ENCODE measurements at places on chromosomes 7 and 10.

DNA sequence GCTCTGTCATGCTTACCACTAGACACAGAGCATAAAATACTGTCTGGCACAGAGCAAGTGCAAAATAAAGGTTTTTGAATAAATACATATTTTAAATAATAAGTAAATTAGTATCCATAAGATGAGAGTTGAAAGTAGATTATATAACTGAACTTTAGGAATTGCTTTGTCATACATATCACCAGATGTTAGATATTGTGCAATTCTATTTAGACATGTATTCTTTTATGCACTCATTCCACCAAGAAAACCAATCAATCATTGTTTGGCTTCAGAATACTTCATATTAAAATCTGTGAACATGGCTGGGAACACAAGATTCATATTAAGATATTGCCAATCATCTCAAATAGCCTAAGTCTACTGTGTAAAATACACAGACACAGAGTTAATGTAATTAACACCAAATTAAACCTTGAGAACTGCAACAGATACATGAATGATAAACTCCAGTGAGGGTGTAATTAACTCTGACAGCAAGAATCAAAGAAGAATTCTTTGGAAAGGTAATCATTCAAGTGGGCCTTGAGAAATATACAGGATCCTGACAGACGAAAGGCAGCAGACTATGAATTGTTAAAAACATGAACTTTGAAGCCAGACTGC is 201.0 kb upstream of the PTN start:
- DNase-seq = no peak

- no peak for DNase-seq
Observed at GRCh38 chr10:33772370-33773252, 438.1 kb upstream of the NRP1 start.

DNA sequence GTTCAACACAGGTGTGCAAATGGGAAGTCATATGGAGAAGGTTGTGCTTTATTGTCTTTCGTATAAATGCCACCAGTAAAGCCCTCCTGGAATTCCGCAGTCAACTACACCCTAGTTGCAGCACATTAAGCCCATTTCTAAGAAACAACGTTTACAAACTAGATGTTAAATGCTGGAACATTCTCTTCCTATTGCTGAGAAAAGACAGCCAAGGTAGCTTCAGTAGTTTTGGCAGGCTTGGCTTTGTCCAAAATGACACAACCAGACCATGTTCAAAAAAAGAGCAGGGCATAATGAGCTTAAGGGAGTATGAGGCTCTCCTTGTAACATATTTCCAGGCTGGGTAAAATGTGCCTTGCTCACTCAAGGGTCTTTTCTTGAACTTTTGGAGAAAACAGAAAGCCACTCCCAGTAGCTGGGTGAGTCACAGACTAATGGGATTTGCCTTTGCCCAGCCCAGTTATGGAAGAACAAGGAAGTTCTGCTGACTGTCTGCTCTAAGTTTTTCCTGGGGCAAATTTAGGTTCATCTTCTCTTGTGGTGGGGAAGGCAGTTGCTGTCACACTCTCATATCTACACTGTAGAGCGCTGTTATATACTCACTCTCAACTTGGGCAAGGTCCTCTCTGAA is 238.7 kb downstream of the PLXNA4 start:
- no peak for DNase-seq

DNA sequence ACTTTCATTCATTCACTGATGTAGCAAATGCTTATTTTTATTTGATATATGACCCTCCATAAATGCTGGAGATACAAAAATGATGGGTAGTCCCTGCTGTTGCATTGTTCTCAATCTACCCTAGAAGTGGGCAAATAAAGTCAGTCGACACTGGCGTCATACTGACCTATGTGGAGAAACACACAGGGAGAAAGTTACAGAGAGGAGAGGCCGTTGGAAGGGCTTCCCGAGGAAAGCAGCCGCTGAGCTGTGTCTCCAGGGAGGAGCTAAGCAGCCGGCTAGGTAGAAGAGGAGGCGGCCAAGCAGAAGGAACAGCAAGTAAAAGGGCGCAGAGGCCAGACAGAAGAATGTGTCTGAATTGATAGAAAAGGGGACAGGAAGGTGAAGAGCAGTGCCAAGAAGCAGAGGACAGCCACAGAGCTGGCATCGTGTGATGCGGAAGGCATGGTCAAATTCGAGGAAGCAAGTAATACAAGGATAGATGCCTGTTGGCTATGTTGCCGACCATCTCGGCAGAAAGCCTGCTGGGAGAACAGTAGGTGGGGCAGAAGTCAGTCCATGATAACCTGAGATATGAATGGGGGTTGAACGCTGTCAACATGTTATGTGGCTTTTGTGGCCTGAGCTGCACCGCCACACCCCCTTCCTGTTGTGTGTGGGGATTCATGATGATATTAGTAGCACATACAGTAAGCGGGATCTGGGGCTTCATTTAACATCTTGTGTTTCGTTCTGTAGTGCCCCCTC is 25.9 kb downstream of the ST8SIA6 start:
- DNase-seq = no peak

DNA sequence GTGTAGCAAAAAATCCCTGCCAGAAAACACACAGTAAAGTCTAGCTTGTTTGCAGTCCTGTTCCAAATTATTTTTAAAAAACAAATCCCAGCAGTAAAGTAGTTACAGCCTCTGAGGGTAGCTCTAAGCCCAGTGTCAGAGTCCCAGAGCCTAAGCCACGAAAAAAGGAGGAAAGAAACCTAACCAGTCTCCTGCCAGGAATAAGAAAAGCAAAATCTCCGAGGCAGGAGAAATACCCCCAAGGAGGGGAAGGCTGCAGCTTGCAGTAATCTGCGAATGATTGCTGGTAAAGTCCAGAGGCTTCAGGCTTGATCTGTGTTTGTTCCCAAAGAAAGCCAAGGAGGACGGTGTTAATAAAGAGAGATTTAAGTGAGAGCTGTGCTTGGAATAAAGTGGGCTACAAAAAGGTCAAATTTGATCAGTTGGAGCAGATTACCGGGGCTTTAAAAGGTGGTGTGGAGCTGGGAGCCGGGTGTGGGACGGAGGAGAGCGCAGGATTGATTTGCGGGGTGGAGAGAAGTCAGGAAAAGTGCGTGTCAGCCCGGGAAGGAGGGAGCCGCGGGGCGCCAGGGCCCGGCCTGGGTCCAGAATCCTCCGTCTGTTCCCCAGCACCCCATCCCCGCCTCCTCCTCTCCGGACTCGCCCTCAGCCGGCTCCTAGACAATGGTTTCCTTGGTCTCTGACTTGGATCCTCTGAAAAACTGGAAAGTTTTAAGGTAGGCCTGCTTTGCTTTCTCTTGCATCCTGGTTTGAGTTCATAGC is 219.4 kb upstream of the CELF2 start:
- DNase-seq = peak; percentile 60

DNA sequence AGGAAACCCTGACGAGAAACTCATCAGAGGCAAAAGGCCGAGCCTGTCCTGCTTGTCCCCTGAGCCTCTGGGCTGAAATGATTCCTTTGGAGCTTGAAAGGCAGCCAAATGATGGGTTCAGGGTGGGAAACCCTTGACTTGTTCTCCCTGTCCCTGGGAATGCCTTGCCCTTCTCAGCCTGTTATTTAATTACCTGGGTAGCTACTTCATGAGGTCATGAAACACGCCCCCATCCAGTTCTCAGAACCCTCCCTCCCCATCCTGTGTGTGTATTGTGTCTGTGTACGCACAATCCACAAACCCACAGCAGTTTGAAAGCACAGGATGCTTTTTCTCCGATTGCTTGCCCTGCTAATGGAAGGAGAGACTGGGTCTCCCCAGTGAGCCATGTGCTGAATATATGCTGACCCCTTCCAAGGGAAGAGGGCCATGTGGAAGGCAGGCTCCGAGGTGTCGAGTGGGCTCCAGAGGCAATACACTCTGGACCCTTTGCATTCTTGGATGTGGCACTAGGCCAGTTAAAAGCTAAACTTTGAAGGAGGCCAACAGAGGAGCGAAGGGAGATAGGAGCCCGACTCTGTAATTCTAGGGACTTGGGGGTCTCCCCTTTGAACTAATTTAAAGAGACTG is 10.6 kb downstream of the DUSP5 start:
- peak; percentile 38 for DNase-seq

GRCh38 chr10:76874176-76874575 is 763.4 kb downstream of the KCNMA1 start:
- no peak for DNase-seq

DNA sequence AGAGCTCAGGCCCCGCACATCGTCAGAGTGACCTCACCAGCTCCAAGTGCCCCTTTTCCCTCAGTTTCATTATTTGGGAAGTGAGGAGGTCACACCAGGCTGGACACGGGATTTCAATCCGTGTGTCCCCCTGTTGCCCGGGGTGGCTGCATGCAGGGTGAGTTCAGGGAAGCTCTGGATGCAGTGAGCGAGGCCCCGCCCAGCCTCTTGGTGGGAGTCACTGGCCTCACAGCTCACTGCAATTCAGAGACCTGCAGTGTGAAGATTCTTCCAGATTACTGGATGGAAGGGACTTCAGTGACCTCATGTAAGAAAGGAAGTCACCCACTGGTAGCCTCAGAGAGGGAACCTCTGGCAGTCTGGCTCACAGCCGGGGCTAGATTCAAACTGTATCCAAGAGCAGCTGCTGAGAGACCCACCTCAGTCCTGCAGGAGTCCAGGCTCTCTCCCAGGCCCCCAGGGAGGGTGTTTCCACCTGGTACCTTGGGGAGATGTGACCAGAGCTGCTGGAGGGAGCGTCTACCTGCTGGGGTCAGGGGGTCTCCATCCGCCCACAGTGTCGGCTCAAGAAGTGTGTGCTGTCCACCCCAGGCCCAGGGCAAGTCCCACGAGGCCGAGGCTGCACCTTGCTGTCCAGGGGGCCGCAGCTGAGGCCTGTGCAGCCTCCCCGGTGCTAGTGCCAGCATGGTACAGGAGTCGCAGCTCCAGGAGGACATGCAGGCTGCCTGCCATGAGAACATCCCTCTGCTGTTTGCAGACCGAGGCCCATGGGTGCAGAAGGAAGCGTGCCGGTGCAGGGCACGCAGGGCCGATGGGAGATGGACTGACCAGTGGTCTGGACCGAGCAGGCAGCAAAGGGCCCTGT is 54.4 kb downstream of the MGMT start:
- DNase-seq = no peak

GRCh38 chr10:14296065-14296709 is 34.5 kb downstream of the FRMD4A start:
- peak; percentile 12 for DNase-seq

GRCh38 chr10:70678757-70679489 is 6.6 kb downstream of the ADAMTS14 start:
- DNase-seq = no peak

DNA sequence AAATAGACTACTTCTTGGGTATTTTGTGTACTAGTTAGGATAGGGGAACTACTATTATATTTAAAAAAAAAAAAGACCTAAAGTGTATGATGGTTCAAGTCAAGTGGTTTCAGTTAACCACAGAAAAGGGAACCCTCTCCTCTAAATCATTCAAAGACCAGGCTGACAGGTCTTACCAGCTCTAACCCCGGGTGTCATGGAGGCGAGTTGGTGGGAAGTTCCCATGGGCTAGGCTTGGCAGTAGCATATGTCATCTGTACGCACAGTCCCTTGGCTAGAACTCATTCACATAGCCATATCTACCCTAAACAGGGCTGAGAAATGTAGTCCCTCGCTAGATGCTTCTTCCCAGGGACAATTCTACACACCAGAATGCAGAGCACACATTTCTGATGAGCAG is 37.7 kb upstream of the KCNMA1 start:
- no peak for DNase-seq

DNA sequence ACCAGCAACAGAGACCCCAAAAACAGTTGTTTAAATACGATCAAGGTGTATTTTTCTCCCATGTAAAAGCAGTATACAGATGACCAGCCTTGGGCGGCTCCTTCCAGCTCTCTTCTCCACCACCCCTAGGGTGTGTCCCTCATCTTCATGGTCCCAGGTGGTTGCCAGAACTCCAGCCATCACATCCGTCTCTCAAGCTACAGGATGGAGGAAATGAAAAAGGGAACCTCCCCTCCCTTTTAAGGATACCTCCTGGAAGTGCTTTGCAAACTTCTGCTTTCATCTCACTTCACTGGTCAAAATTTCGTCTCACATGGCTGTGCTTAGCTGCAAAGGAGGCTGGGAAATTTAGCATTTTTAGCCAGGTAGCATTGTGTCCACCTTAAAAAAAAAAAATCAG is 59.3 kb downstream of the C10orf105 start:
- no peak for DNase-seq

DNA sequence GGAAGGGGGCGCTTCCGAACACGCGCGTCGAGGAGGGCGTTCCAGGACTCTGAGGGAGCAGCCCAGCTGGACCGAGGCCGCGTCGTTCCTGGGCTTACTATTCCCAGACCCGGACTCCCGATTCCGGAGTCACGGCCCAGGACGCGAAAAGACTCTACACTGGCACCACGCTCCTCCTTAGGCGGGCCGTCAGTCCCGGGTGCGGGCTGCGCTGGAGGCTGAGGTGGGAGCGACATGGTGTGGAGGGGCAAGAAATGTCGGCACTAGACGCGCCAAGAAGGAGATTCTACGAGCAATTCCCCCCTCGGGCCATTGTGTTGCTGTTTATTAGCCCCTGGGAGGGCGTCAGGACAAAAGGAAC is 584 bp upstream of the RUNDC3B start:
- no peak for DNase-seq

GRCh38 chr7:73769481-73770001 is 529 bp downstream of the CLDN3 start:
- no peak for DNase-seq

- DNase-seq = no peak
Observed at GRCh38 chr10:132100091-132100481, 34.3 kb downstream of the JAKMIP3 start.

GRCh38 chr7:122847871-122848473 is 38.3 kb downstream of the CADPS2 start:
- DNase-seq = peak; percentile 30

DNA sequence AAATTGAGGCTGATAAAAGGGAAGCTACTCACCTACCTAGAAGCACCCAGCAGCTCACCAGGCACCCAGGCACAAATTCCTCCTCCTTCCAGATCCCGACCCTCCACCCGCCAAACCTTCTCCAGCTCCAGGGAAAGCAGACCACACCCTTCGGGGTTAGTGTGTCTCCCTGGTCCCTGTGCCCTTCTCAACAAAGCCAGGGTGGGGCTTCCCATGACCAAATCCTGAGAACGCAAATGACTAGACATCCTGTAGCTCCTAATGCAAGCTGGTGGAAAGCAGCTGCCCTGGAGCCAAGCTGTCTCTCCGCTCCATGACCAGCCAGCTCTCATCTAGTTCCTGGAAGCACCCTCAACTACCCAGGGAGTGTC is 4.4 kb downstream of the TBX20 start:
- no peak for DNase-seq

DNA sequence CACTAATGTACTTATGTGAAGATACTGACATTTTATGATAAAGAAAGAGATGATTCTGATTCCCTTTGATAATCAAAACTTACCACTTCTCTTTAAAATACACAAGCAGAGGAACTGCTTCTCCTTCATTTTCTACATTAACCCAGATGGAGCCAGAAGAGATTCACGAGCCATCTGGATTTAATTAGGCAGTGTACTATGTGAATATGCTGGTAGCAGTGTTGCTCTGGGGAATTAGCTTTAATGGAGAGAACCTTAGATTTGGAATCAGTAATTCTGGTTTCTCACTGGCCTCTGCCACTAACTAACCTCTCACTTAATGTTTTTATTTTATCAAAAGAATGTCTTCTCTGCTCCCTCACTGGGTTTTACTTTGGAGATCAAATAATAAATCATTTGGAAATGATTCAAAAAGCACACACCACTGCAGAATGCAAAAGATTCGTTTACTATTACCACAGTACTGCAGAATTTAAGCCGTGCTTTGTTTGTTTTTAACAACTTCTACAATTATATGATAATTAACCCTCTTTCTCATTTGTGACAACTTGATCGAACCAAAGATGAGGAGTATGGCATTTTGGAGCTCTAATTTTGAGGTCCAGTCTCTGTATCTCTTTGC is 77.5 kb upstream of the PHYHIPL start:
- DNase-seq = no peak

- DNase-seq = no peak
Observed at GRCh38 chr7:74023092-74023536, 4.9 kb upstream of the ELN start.

All from G401 (cell line).